Stimulated activated CD4-positive, alpha-beta T cell treated with anti-CD3 and anti-CD28 coated beads, Interleukin-15, amount 100 ng/mL, for 48 hours (primary cell): ENCODE measurements at places on chromosomes 1 and 21.
A peak's percentile ranks its signal among the peaks of the same experiment; 100 is the strongest.

DNA sequence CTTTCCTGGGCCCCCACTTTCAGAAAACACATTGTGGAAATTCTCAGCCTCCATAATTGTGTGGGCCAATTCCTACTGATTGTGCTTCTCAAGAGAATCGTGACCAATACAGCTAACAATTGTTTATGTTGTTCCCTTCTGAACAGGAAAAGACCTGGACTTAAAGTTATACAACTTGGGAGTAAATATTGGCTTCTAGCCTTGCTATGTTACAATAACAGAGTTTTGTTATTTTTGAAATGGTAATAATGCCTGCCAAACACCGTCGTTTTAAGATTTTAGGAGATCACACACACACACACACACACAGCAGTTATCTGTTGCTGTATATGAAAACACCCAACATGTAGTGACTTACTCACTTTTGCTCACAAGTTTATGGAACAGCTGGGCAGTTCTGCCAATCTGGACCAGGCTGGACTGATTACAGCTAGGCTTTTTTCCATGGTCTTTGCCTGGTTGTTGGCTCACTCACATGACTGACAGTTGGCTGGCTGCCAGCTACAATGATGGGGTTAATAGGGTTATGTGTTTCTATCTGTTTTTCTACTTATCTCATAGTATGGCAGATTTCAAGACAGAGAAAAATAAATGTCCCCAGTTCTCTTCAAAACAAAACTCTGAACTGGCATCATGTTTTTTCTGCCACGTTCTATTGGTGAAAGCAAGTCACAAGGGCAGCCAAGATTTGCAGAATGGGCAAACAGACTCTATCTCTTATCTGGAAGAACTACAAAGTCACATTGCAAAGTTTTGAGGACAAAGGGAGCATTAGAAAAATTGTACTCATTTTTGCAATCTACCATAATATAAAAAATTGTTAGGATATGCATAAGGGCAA, 447.5 kb downstream of the NEGR1 start:
- DNase-seq, result no peak

GRCh38 chr1:19987719-19988118, 8.3 kb upstream of the PLA2G2A start:
- no peak for DNase-seq

DNA sequence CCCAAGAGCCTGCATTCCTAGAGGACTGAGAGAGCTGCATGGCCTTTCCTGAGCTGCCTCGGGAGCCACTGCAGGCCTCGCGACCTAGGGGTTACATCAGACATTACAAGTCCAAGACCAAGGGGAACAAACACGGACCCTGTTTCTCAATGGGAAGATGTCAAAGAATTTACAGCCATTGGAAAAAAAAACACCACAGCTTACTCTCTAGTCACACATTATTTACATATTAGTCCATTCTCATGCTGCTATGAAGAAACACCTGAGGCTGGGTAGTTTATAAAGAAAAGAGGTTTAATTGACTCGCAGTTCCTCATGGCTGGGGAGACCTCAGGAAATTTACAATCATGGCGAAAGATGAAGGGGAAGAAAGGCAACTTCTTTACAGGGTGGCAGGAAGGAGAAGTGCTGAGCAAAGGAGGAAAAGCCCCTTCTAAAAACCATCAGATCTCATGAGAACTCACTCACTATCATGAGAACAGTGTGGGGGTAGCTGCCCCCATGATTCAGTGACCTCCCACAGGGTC, 8.4 kb upstream of the PRMT2 start:
- DNase-seq, result no peak

- no peak for DNase-seq
Measured at GRCh38 chr21:38257667-38258066, 876 bp downstream of the KCNJ15 start.

GRCh38 chr1:162552684-162553252, 8.8 kb upstream of the UAP1 start:
- no peak for DNase-seq

- DNase-seq, result peak; percentile 45
Measured at GRCh38 chr1:17335821-17336710, 28.1 kb downstream of the PADI4 start.

- no peak for DNase-seq
Measured at GRCh38 chr21:42594616-42595282, 58.7 kb upstream of the PDE9A start.

- no peak for DNase-seq
Measured at GRCh38 chr1:76141929-76142328, 67.4 kb downstream of the ST6GALNAC3 start.

DNA sequence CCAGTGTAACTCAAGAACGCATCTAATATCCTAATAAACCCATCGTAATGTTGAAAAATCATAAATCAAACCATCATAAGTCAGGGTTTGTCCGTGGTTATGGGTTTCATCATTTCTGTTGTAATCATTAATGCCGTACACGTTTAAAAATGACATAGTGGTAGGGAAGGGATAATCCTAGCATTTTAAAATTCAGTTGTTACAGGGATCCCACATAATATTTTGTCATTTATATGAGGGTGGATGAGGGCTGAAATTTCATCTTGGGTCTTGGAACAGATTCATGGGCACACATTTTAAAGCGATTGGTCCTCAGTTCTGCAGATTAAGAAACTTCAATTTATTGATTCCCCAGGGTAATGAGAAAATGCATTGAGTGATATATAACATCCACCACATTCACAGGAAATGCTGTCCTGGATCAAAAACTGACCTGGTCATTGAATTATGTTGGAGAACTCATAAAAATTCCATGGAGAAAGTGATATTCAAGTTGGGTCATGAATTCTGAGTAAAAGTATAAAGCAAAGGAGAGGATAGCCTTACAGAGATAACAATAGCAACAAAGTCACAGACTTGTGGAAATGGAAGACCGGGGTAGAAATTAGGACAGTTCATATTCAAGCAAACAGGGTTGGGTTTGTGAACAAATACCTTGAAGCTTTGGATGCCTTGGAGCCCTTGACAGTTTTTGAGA, 1527.3 kb upstream of the TPTE start:
- no peak for DNase-seq

DNA sequence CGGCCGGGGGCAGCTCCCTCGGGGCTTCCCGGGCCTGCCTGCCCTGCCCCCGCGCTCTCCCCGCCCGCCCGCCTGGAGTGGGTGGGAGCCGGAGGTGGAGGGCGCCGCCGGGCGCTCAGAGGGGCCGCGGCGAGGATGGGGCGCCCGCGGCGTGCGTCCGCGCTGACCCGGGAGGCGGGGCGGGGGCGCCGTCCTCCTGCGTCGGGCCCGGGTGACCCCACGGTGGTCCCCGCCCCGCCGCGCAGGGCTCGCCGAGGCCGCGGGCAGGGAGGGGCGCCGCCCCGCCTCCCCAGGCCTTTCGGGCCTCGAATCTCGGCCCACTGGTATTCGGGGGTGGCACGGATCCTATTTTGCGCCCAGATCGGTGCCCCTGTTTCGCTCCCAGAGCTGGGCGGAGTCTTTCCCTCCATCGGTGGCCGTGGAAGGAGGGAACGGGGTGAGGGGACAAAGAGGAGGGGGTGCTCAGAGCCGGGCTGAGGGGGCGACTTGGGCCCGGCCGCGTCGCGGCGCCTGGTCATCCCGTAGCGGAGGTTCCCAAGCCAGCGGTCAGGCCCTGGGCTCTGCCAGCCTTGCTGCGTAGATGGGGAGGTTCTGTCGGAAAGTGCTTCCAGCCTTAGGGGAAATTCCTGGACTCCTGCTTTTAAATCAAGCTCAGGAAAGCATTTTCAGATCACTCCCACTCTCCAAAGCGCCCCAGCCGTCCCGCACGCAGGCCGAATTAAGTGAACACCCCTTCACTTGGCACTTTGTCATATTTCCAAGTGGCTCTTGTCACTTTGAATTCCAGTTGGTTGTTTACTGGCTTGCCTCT, 545 bp downstream of the PATJ start:
- DNase-seq, result no peak

DNA sequence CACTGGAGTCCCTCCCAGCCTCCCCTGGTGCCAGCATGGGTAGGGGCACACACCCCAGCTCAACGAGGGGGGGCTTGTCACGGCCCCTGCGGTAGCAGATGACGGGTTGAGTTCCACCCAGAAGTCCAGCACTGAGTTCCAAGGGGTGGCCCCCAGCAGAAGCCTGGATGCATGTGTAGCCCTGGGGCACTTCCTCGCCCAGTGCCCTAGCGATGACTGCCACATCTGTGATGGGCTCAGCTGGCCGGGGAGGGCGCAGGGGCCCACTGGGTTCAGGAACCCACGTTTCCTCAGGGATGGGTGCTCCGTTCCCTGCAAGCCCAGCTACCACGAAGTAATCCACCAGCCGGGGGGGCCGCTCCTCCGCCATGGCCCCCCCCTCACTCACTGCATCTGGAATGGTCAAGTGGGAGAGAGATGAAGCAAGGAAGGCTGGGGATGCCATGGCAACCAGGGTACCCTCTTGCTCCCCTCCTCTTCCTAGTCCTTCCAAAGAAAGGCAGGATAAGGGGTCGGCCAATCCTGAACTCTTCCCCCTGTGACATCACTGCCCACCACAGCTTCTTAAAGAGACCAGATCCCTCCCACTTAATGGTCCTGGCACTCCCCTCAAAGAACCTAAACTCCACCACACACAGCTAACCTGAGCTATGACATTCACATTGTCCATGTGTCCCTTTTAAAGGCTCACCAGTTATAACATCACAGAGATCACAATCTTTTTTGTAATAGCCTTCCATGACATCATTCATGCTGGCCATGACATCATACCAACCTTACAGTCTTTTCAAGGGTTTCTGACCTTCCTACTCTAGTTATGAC, 2.3 kb downstream of the DENND4B start:
- no peak for DNase-seq

- DNase-seq, result no peak
Measured at GRCh38 chr1:10989095-10989494, 23.4 kb upstream of the TARDBP start.
